Stimulated activated CD8-positive, alpha-beta memory T cell treated with anti-CD3 and anti-CD28 coated beads, Interleukin-2, amount 100 ng/mL, for 1 hour (primary cell): ENCODE measurements at places on chromosomes 6 and 20.

- DNase-seq = no peak
Measured at GRCh38 chr6:144659202-144660182, 374.4 kb downstream of the UTRN start.

DNA sequence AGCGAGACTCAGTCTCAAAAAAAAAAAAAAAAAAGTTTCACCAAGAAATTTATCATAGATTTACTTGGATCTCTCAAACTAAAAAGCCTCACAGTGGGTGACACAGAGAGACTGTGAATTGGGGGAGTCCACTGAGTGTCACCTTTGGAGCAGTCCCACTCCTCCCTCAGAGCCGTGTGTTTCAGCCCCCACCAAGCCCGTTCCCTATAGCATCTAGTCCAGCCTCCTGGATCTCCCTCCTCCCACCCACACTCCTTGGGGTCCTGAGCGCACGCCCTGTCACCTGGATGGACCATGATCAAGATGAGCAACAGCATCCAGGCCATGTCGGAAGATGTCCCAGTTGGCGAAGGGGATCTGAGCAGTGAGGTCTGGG is 422 bp downstream of the NCR3 start:
- no peak for DNase-seq

- DNase-seq = no peak
Measured at GRCh38 chr6:7300926-7301325, 12.1 kb downstream of the SSR1 start.

DNA sequence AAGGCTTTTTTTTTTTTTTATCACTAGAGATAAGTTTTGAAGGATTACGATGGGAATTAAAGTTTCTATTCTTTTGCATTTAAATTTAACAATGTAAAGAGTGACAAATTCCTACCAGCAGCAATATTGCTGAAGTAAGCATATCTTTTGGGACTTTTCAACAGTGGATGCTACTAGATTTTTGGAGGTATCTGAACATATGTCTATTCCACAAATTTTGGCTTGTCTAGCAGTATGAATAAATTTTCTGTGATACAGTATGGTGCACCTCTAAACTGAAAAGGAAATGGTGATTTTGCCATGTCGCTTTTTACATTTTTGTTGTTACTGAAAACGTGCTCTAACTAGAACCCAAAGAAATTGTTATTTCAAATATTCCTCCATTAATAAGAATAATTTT is 368.3 kb upstream of the MANEA start:
- DNase-seq = no peak

DNA sequence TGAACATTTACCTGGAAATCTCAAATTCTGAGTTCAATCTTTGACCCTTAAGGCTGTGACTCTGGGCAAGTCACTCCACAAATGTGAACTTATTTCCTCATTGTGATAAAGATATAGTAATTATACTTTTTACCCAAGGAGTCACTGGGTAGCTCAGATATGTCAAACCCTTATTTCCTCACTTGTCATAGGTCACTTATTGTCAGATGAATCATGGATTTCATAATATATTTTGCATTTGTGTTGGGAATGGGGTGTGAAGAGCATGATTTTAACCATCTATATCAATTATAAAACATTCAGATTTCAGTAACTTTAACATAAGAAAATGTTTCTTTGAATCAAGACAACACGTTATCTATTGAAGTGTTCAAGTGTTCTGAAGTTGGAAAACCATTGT is 3.7 kb upstream of the CARMIL1 start:
- DNase-seq = no peak

DNA sequence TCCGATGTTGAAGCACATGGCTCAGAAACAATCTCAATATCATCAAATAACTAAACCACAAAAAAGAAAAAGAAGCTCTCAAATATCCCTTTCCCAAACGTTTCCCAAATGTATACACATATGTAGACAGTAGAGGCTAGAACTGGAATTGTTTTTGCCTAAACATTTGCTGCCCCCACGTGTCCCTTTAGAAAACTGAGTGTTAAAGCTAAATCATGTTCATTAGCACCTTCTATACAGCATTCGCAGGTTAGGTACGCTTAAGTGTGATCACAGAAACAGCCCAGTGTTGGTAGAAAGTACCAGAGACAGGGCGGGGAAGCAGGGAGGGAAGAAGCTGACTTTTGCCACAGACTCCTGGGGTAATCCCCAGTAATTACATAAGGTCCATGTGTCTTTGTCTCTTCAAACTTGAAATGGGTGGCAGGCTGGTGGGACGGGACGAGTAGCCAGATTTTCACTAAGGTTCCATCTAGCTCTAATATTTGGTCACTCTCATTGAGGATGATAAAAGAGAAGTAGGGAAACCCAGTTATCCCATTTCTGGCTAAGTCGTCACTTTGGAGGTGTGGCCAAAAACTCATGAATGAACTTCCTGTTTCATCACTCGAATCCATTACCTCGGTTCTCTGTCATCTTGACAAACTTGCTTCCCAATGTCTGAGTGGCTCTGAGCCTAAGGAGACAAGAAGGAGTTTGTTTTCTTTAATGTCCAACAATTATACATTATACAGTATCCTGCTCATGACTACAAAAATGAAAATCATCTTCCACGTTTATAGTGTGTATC is 15.0 kb upstream of the TFAP2A start:
- no peak for DNase-seq

- no peak for DNase-seq
Measured at GRCh38 chr6:49504666-49505065, 4.9 kb downstream of the GLYATL3 start.
